ENCODE measurements at places on chromosomes 2 and 18.
A peak's percentile ranks its signal among the peaks of the same experiment; 100 is the strongest.

- DNase-seq, result no peak
Observed at GRCh38 chr2:59236723-59237122, 995.6 kb upstream of the FANCL start.

DNA sequence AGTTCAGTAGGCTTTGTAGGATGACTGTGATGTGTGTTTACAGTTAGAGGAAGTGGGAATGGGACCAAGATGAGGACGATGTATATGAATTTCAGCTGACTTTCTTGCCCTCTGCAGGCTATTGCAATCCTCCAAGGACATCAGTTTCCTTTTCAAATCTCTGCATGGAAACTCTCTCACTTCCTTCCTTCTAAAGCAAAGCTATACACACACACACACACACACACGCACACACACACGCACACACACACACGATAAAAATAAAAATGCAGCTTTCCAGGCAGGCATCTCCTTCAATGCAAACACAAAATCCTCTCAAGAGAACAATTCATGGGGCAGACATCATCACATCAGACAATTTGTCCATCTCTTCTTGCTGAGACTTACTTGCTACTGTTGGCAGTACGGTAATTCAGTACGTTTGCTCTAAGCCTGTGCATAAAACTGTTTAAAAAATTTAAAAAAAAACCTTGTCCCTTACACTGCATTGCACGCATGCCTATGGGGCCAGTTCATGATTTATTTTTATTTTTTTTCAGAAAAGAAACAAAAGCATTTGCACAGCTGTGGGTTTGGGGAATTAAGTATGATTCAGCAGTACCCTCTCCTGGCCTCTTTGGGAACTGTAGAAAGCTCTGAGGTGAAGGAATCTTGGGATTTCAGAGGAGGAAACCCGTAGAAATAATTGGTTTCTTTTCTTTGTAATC is 27.1 kb upstream of the ICOS start:
- DNase-seq, result no peak

DNA sequence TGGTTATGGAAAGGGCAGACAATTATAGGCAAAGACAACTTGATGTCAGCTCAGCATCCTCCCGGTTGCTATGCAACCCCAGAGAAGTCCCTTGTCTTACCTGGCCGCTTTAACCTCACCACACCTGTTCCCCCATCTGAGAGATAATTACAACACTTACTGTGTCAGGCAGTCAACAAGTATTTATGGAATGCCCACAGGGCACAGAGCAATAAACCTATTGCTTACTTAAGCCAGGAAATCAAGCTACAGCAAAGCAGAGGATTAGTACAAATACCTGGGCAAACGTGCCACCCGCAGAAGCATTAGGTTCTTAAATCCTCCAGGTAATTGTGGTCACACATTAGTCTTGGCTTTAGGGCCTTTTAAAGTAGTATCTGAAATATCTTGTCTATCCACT is 320.4 kb upstream of the REV1 start:
- DNase-seq, result no peak

- no peak for DNase-seq
Observed at GRCh38 chr2:121664086-121664485, 14.8 kb upstream of the CLASP1 start.

DNA sequence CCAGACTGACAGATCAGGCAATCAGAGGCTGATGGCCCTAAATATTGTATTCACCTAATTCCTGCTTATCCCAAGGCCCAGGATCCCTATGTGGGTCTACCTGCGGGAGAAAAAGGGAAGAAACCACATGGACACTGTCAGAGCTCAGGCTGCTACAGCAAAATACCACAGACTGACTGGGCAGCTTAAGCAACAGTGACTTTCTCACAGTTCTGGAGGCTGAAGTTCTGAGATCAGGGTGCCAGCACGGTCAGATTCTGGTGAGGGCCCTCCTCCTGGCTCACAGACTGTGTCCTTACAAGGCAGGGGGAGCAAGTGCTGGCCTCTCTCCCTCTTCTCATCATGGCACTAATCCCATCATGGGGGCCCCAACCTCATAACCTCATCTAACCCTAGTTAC is 181.7 kb downstream of the TMEM163 start:
- DNase-seq, result no peak

GRCh38 chr2:45554742-45555140 is 56.3 kb downstream of the SRBD1 start:
- peak; percentile 38 for DNase-seq

DNA sequence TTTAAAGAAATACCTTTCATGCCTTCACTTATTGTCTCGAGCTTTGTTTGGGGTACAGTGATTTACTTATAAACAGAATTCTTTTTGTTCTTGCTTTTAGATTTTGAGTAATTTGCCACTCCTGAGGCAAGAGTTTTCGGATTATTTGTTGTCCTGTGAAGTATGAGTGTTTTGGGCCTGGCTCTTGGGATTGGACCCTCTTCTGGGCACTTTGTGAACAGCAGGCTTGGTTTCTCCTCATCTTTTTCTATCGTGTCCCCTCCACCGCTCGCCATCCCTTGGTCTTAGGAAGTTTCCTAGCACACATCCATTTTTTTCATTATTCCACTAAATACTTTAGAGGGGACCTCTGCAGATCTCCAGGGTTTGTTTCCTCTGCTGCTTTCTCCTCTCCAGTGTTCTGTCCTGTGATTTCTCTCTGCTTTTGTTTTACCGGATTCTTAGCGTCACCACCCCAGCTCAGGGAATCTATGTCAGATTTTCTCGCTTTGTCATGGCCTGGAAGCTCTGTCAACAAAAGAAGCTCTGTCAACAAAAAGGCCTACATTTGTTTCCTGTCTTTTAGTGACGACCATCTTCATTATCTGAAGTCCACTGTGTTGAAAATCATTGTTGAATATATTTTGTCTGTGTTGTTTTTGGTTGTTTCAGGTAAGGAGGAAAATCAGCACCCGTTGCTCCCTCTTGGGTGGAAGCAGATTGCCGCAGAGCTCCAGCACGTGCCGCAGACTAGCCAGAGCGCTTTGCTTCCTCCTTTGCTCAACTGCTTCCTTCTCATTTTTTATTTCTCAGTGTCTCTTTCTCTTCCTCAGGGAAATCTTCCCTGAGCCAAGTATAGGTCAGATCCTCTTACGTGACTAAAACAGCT is 27.8 kb downstream of the ANKRD62 start:
- DNase-seq, result no peak

DNA sequence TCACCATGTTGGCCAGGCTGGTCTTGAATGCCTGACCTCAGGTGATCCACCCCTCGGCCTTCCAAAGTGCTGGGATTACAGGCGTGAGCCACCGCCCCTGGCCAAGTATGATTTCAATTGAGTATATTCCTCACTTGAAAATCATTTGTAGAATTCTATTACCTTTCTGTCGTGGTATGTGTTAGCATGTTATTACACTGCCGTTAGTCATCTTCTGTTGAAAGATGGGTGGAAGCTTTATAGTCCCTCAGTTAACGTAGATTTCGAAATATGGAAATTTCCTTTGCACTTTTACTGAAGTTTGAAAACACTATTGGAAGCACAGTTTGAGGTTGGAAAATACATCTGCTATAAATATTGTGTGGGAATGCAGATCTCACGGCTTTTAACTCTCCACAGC is 14.7 kb downstream of the NIFK start:
- DNase-seq, result peak; percentile 63

GRCh38 chr2:151347906-151348305 is 9.5 kb upstream of the TNFAIP6 start:
- no peak for DNase-seq

DNA sequence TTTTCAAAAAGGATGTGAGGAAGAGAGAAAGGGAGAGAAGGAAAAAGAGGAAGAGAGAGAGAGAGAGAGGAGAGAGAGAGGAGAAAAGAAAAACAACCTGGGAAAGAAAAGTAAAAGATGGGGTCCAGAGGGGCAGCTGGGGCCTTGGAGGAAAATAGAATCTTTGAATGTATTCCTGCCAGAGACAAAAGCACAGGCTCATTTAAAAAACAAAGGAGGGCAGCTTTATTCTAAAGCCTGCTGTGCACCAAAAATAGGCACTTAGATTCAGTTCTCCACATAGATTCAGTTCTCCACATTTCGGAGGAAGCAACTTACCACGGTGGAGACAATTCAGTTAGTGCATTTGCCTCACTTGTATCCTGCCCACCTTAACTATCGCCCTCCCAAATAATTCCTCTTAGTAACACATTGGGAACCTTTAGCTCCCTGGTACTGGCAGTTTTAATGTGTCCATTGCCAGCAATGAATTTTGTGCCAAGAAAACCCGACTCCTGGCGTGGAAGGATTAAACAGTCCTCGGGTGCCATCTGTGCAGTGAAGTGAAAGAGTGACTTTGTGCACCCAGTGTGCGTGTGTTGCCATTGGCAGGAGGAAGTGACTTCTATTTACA is 71.3 kb downstream of the DPP4 start:
- no peak for DNase-seq

DNA sequence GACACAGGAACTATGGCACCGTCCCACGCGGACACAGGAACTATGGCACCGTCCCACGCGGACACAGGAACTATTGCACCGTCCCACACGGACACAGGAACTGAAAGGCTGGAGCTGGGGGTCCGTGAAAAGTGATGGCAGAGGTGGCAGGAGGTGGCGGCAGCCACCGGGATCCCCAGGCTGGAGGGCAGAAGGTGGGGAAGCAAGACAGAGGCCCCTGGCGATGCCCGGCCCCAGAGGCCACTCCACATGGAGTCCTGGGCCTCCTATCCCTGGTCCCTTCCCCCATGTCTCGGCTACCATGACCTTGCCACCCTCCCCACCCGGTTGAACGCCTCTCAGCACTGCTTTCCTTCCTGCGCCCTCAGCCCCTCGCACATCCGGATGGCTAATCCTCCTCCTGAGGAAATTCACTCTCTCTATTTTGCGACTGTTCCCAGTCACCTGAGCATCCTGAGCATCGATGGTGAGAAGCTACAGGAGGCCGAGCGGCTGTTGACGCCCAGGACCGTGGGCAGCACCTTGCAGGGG is 181.4 kb downstream of the TMEM18 start:
- no peak for DNase-seq

GRCh38 chr18:26635466-26635865 is 87.1 kb upstream of the KCTD1 start:
- no peak for DNase-seq

DNA sequence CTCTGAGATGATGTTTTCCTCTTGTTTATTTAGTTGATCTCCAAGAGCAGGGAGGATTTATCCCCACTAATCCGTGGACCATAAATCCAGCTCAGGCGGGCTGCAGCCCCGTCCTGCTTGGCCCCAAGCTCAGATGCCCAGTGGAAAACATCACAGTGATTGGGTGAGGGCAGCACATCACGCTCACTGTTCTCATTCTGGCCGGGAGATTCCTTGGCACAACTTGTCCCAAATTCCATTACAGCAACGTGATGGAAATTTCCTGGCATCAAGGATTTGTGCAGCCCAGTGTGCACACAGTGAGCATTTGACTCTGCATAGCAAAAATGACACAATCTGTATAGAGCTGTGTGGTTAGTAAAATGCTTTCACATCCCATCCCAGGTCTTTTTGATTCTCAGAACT is 96.8 kb downstream of the VAPA start:
- DNase-seq, result no peak
